Left cardiac atrium (tissue), 4 donors: ENCODE measurements at places on chromosomes 13 and 19. TPM values are rescaled to one million over a fixed set of nuclear protein-coding genes. Genes with fewer than 3 reads are reported as not detected.
A peak's percentile ranks its signal among the peaks of the same experiment; 100 is the strongest.

SYNGR4 gene
- total RNA-seq = not detected

DNA sequence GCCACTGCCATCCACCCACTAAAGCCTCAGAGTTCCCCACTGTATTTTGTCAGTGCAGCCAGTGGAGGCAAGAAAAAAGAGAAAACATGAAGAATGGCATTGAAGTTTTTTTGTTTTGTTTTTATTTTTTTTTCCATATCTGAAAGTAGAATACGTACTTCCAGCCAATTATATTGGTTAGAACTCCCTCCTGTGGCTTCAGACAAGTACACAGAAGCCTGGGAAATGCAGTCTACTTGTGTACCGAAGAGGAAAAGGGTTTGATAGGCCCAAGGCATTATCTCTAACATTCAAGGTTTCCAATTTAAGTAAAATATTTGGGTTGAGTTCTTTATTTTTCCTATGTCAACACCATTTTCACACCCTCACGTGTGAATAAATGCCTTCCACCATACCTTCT is 696.2 kb upstream of the GPC6 start:
- no peak for DNase-seq

- DNase-seq = no peak
These were observed 4.1 kb downstream of the SLC46A3 start for GRCh38 chr13:28714651-28715050.

DNA sequence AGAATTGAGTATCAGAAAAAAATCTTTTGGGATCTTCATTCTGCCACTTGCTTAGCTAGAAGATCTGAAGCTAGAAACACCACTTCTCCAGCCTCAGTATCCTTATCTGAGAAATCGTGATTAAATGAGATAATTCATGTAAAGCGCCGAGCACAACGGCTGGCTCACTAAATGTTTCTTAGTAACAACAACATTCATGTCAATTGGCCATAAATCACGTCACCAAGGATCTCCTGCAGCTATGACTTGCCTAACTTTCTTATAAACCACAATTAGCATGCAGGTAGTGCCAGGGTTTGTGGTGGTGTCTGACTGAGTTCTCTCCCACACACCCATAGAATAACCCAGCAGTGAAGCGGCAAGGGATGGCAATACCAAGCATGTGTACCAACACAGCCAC is 501.3 kb downstream of the EFNB2 start:
- DNase-seq = no peak

DNA sequence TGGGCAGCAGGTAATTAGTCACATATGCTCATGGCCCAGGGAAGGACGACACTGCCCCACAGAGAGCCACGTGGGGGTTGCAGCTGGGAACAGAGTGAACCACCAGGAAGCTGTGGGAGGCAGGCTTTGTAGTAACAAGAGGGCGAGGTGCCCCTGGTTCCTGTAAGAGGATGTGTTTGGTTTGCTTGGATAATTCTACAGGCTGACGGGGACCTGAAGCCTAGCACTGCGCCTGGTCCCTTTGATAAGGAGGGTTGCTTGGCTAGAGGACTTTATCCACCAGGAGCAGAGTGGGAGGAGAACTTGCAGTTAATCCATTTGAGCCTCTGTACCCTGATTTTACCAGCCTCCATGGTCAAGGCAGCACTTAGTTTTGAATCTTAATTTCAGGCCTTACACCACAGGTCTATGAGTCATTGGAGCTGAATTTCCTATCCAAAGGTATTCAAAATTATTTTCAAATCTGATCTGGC is 67.4 kb upstream of the CLDN10 start:
- DNase-seq = peak; percentile 30

SLC7A1 gene
- total RNA-seq = 11.8 TPM
